Stimulated activated CD8-positive, alpha-beta memory T cell treated with anti-CD3 and anti-CD28 coated beads, Interleukin-2, amount 100 ng/mL, for 1 hour (primary cell): ENCODE measurements at places on chromosomes 11 and 22.

GRCh38 chr11:120912504-120912903 is 111.4 kb upstream of the TBCEL start:
- no peak for DNase-seq

GRCh38 chr11:68142028-68142412 is 20.8 kb upstream of the CHKA start:
- DNase-seq = peak; percentile 24

GRCh38 chr11:117597071-117597470 is 199.9 kb downstream of the DSCAML1 start:
- DNase-seq = no peak

DNA sequence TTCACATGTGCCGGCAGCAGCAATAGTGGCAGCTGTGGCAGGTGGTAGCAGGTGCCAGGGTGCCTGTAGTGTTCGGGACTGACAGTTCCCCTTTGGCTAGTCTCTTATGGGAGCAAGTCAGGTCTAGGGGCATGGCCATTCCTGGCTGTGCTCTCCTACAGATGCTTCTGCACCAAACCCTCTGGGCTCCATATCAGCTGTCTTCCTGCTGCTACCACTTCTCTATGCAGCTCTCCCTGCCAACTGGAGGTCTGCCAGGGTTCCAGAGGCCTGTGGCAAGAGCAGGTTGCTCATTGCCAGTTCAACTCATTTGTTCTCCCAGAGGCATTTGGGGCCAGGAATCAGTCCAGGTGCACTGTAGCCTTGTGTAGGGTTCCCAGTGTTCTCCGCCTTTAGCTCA is 473.7 kb downstream of the JRKL start:
- no peak for DNase-seq

- DNase-seq = no peak
Observed at GRCh38 chr11:63858628-63859550, 20.0 kb downstream of the MARK2 start.

DNA sequence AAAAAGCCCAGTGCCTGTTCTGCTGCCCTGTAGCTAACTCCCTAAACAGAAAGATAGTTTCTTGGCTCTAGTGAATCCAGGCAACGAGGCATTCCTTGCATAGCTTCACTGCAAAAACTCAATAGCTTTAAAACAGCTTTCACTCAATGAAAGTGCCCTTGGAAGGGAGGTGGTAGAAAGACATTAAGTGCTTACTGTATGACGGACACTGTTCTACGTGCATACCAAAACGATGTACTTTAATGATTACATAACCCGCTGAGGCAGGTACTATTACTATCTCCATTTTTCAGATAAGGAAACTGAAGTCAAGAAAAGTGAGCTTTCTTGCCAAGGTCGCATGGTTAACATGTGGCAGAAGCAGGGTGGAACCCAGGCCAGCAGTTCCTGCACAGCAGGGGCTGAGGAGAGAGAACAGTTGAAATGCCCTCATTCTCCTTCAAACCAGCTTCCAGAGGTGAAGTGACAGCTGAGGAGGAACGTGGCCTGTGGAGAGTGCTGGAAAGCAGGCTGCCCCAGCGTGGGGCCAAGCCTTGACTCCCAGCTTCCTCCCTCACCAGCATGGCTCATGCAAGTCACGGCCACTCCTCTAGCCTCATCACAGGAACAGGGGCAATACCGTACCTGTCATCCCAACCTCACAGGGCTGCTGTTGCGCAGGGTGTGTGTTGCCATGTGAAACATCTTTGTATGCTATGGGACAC is 227.5 kb upstream of the NARS2 start:
- no peak for DNase-seq
